IPS-NIHi11 (cell line): ENCODE measurements at places on chromosomes 3 and 15.

DNA sequence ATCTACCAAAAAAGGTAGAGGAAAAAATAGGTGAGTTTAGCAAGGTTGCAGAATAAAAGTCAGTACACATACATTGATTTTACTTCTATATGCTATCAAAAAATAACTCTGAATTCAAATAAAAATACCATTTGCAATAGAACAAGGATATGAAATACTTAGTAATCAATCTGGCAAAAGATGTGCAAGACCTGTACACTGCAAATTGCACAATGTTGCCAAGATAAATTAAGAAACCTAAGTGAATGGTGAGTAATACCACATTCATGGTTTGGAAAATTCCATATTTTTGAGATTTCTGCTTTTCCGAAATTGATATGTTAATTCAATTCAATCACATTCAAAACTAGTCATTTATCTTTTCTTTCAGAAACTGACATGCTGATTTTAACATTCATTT, 464.8 kb downstream of the EPHA3 start:
- DNase-seq: no peak

- DNase-seq: peak; percentile 27
These were observed 1.7 kb upstream of the RARB start for GRCh38 chr3:25426408-25426807.

- no peak for DNase-seq
These were observed 183.7 kb upstream of the LRRN1 start for GRCh38 chr3:3615533-3615932.

DNA sequence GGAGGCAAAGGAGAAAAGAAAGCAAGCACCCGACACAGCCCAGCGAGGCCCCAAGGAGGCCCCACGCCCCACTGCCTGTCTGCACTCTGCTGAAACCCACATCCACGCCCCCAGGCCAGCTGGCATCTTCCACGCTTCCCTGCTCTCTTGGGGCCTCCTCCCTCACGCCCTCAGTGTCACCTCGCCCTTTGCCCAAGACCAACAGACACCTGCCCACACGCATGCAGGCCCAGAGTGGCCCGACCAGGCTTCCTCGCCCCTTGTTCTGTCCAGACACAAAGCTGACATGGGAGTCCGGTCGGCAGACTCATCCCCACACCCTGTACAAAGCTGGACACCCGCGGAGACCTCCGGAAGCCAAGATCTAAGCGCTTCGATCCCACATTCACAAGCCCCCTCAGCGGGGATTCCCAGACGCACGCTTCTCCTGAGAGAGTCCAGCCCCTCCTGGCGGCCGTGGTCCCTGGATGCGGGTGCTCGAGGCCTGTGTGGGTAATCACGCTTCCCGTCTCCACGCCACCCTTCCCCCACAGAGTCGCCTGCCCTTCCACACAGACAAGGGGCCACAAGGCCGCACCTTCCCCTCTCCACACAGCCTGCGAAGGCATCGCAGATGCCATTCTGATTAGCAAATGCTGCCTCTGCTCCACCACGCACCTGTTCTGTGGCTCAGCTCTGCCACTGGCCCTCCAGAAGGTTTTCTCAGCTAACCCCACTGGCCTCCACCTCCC, 176.6 kb downstream of the XXYLT1 start:
- peak; percentile 54 for DNase-seq

GRCh38 chr3:50559702-50560101, 7.8 kb downstream of the C3orf18 start:
- DNase-seq: no peak

GRCh38 chr3:102181175-102181920, 253.5 kb upstream of the ZPLD1 start:
- peak; percentile 39 for DNase-seq

- no peak for DNase-seq
These were observed 6.7 kb upstream of the DENND6A start for GRCh38 chr3:57699591-57699990.

- DNase-seq: no peak
These were observed 95.8 kb upstream of the SNRPN start for GRCh38 chr15:24858737-24859601.

DNA sequence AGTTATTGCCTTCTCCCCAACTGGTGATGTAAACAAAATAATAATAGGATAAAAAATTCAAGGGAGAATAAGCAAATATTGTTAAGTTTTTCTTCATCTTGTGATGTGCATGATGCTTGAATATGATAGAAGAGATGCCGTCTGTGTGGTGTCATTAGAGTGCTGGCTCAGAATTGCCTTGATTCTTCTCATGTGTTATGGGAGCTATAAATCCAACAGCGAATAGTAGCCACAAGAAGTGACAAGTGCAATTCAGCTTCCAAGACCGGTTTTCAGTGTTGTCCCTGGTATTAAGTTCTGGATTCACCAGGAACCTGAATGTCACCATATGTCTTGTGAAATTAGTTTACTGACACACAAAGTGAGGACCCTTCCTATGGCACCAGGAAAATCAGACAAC, 547.0 kb downstream of the NSUN3 start:
- DNase-seq: no peak

GRCh38 chr3:125556314-125556713, 36.3 kb upstream of the SNX4 start:
- no peak for DNase-seq

GRCh38 chr3:72594615-72595215, 253.5 kb downstream of the SHQ1 start:
- DNase-seq: no peak

DNA sequence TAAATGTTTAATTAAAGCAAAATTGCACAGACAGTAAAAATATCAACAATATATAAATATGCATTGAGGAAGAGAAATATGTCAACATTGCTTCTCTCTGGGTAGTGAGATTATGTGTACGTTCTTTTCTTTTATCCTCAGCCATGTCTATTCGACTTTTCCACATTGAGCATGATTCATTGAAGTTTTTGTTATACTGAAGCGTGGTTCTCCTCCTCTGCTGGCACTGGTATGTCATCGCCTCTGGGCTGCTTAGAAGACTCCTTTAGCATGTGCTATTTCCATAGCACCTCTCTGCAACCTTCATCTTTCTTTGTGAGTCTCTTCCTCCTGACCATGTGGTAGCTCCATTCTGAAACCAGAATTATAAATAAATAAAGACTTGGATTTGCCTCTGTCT, 65.8 kb upstream of the AKAP13 start:
- DNase-seq: no peak

DNA sequence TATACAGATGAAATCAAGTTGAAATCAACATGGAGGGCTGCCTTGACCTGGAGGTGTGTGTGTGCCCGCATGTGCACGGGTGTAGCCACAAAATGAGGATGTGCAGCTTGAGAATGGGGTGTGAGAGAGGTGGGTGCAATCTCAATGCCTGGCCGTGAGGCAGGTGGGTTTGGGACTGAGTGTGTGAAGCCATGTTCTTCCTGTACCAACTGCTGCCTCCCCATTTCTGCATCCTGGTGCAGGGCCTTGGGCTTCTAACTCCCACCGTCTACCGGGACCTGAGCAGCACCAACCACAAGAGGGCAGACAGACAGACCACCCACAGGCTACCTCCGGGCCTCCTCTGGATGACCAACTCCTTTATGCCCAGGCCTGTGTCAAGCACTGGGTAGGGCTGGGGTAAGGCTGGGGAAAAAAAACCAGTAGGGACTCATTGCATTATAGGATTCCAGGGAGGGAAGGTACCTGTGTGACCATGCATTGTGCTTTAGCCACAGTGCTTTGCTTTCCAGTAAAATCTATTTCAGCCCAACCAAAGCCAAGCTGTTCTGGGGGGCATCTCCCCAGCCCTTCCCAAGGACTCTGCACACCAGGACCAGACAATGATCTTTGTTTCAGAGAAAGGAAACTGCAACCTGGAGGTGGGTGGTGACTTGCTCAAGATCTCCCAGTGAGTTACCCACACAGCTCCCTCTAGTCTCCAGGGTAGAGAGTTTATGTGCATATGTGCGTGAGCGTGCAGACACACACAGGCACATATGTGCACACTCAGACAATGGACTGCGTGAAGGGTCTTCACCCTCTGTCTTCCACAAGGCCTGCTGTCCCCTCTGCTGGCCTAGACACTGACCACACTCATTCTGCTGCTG, 162.2 kb upstream of the TLE3 start:
- DNase-seq: peak; percentile 84

DNA sequence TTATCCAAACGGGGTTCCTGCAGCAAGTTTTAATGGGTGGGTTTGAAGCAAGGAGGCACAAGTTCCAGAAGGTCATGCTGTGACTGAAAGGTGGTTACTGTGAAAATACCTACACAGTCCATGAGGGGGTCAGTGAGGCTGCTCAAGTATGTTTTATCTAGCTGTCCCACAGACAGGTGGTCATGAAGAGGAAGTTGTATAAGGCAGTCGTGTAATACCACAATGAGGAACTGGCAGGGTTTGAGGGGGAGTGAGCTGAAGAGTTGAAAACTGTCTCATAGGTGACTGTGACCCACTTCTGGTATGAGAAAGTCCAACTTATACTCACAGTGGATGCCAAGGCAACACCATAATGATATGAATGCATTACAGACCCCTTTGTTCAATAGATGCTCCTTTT, 856.8 kb downstream of the OTOL1 start:
- no peak for DNase-seq

GRCh38 chr15:32642667-32643435, 1.3 kb downstream of the SCG5 start:
- DNase-seq: no peak

- no peak for DNase-seq
These were observed 21.8 kb downstream of the LRRC31 start for GRCh38 chr3:169847896-169848295.

GRCh38 chr3:129341331-129342141, 62.9 kb downstream of the HMCES start:
- DNase-seq: no peak

DNA sequence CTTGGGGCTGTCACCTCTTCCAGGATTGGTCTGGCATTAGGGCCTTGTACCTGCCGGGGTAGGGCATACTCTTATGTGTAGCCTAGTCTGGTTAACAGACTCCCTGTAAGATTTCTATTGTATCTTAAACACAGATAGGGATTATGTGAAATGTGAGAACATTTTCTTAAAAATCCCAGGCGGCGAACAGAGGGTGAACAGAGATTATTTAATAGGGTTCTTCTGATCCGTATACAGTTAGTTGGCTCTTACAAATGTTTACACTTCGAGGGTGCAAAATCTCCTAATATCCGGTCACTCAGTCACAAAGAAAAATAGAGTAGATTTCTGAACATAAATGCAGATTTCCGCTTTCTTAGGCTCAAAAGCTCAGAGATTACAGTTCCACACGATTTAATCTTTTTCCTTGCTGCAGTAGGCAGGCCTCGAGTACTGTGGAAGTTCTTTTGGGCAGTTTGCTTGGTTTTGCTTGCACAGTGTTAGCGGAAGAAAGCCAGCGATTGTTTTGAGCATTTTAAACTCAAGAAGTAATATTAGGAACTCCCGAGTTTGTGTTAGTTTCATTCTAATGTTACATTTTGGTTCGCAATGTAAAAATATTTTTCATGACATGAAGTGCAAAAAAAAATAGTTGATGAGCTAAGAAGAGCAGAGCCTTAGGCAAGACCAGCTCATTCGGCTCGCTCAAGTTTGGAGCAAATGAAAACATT, 993 bp downstream of the PLCL2 start:
- no peak for DNase-seq

GRCh38 chr3:133574260-133574881, 885 bp downstream of the CDV3 start:
- peak; percentile 74 for DNase-seq

DNA sequence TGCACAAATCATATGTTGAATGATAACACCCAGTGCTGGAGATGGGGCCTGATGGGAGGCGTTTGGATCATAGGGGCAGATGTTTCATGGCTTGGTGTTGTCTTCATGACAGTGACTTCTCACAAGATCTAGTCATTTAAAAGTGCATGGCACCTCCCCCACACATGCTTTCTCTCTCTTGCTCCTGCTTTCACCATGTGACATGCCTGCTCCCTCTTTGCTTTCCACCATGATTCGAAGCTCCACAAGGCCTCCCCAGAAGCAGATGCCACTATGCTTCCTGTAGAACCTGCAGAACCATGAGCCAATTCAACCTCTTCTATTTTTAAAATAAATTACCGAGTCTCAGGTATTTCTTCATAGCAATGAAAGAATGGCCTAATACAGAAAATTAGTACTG, 17.8 kb upstream of the SH3BP5 start:
- DNase-seq: no peak

- peak; percentile 58 for DNase-seq
These were observed 11.6 kb upstream of the VGLL4 start for GRCh38 chr3:11655196-11655928.

GRCh38 chr3:119831941-119832371, 50.1 kb downstream of the NR1I2 start:
- no peak for DNase-seq

DNA sequence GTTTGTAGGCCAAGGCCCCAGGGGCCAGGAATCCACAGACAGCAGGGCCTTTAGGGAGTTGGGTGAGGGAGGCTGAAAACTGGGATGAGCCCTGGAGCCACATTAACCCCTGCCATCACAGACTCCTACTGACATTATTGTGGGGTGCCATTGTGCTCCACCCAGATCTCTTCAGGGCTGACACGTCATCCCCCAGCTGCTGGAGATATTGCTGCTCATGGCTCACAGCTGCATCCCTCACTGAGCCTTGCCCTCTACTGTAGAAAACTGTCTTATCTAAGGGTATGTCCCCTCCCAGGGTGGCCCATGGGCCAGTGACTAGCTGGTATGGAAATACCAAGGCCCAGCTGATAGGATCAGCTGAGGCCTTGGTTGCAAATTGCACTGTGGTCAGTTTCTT, 87.3 kb upstream of the PRR23C start:
- no peak for DNase-seq

GRCh38 chr3:181402347-181402746, 309.4 kb upstream of the SOX2 start:
- DNase-seq: no peak

DNA sequence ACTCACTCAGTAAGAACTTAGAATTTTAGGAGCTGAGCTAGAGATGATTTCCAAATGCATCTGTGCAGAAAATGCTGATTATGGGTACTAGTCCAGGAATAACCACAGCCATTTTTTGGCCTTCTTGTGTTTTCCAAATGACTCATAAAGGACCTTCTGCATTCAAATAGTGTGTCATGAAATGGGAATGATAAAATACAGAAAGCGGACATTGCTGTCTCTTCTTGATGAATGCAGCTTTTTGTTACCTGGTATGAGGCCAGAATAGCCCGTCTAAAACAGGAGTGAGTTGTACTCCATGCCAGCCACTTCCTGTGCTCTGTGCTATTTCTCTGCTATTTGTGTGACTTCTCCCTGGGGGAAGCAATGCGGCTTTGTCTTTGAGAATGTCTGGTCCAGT, 20.5 kb upstream of the FRMD5 start:
- no peak for DNase-seq

DNA sequence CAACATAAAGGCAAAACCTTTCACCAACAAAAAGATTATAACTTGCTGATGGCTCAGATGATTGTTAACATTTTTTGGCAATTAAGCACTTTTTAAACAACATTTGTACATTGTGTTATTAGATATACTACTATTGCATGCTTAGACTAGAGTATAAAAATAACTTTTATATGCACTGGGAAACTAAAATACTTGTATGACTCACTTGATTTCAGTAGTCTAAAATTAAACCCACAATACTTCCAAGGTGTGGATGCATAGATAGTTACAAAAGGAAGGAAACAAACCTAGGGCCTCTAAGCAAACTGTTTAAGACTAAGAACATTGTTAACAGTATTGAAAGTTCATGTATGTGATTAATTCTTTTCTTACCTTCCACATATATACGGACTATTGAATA, 1521.5 kb downstream of the OTOL1 start:
- DNase-seq: no peak

GRCh38 chr3:54515441-54516213, 393.3 kb downstream of the CACNA2D3 start:
- DNase-seq: no peak

- no peak for DNase-seq
These were observed 54.8 kb downstream of the TMEM266 start for GRCh38 chr15:76114561-76114960.
